ENCODE measurements at places on chromosomes 4 and X.

DNA sequence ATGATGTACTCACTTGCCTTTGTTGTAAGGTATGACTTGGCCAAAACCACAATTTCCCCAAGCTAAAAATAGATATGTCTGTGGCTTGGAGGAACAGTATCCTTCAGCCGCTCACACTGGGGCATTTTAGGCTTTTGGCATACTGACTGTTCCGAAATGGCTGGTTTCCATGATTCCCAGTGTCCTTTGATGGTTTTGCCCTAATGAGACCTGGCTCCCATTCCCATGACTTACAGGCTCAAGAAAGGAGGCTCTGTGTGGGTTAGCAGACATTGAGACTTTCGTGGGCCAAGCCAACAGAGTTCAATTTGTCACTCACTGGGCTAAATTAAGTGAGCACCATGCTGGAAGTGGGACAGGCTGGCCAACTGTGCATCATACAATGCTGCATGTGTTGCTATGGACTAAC is 150.6 kb downstream of the CEP135 start:
- no peak for DNase-seq

GRCh38 chr4:140061194-140061593 is 92.8 kb downstream of the MAML3 start:
- no peak for DNase-seq

GRCh38 chrX:9352243-9352642 is 112.6 kb upstream of the TBL1X start:
- no peak for DNase-seq

- DNase-seq, result no peak
Observed at GRCh38 chrX:2974961-2975360, 31.4 kb upstream of the ARSH start.

DNA sequence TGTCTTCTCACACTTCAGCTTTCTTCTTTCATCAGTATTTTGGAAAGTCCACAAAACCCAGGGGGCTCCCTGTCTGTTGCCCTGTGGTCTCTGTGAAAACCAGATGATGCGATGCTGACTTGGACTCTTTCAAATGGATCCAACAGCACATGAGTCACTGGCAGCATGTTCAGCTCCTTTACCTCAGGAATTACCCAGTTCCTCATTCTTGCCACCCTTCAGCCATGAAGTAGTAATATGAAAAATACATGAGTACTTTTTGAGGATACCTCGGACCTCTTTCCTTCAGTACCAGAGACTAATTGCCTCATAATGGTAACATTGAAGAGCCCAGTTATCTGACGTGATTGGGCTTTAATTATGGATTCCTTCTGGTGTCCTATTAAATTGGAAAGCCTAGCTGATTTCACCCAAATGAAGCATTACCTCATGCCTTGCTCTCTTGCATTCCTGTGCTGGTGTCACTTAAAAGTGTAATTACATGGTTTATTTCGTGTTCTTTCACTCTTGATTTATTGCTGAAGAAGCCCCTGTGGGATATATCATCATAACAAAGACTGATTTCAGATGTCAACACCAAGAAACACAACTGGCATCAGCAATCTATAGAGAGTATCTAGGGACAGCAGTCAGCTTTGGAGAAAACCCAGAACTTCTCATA is 63.4 kb downstream of the NFKB1 start:
- no peak for DNase-seq

DNA sequence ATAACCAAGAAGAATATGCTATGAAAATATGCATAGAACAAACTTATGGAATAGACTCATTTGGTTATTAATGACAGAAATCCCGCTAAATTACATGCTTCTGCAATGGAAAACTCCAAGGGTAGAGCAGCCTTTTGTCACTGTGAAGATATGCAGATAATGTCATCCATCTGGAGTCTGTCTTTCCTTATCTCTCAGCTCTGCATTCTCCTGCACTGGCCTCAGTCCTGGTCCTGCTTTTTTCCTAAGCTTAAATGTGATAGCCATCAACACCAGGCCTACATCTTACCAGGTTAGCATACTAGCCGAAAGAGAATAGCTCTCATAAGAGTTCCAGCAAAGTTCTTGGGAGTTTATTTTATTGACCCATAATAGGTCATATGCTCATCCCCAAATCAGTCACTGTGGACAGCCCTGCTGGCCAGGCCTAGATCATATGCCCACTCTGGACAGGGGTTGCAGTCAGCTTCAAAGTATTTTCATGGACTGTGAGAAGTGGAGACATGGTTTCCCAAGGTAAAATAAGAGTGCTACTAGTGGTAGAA is 86.5 kb upstream of the LEF1 start:
- no peak for DNase-seq

DNA sequence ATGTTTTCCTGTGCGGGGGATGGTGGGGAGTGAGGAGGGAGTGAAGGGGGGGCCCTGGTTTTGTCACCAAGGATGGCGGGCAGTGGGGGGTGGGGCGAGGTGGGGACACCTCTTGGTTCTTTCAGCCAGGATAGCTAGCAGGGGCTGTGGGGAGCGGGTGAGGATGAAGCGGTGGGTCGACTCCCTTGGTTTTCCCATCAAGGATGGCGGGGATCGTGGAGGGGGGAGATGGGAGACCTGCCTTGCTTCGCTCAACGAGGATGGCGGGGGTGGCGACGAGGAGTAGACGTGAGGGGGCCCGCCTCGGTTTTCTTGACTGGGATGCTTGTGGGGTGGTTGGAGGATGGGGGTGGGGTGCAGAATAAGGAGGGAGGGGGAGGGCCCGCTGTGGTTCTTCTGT is 643 bp downstream of the FHL1 start:
- no peak for DNase-seq

- no peak for DNase-seq
Observed at GRCh38 chrX:97763981-97764380, 880.3 kb downstream of the RPA4 start.

GRCh38 chrX:63613531-63614028 is 171.4 kb downstream of the ARHGEF9 start:
- DNase-seq, result no peak

- peak; percentile 94 for DNase-seq
Observed at GRCh38 chrX:153763989-153764755, at the start of gene PLXNB3. Gene PLXNB3, plus strand, starts transcription at chrX:153764249. Its CDS starts 1,287 bp downstream, at chrX:153765536.

GRCh38 chr4:180518906-180519305 is 1724.3 kb upstream of the TENM3 start:
- no peak for DNase-seq

DNA sequence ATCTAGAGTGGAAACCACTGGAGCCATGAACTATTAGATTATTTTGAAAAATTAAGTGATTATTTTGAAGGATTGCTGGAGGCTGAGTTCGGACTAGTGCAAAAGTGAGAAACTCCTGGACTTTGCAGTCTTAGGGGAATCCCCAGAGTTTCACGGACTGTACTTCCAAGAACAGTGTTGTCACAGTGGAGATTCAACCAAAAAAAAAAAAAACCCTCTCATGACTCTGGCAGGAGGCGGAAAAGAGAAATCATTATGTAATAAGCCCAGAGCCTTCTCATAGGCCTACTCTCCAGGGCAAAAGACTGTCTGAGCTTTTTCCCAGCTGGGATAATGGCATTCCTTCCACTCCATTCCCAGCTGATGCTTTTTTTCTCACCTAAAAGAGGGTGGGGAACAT is 16.8 kb upstream of the C4orf51 start:
- no peak for DNase-seq

GRCh38 chr4:48116582-48116981 is 17.5 kb downstream of the TXK start:
- no peak for DNase-seq

- no peak for DNase-seq
Observed at GRCh38 chr4:13543032-13543838, 1.1 kb downstream of the NKX3-2 start.

DNA sequence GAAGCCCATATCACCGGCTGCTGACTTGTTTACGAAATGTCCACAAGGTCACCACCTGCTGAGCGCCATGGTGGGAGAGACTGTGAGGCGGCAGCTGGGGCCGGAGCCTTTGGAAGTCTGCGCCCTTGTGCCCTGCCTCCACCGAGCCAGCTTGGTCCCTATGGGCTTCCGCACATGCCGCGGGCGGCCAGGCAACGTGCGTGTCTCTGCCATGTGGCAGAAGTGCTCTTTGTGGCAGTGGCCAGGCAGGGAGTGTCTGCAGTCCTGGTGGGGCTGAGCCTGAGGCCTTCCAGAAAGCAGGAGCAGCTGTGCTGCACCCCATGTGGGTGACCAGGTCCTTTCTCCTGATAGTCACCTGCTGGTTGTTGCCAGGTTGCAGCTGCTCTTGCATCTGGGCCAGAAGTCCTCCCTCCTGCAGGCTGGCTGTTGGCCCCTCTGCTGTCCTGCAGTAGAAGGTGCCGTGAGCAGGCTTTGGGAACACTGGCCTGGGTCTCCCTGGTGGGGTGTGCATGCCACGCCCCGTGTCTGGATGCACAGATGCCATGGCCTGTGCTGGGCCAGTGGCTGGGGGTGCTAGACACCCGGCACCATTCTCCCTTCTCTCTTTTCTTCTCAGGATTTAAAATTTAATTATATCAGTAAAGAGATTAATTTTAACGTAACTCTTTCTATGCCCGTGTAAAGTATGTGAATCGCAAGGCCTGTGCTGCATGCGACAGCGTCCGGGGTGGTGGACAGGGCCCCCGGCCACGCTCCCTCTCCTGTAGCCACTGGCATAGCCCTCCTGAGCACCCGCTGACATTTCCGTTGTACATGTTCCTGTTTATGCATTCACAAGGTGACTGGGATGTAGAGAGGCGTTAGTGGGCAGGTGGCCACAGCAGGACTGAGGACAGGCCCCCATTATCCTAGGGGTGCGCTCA is 8.7 kb upstream of the MSANTD1 start:
- DNase-seq, result no peak

DNA sequence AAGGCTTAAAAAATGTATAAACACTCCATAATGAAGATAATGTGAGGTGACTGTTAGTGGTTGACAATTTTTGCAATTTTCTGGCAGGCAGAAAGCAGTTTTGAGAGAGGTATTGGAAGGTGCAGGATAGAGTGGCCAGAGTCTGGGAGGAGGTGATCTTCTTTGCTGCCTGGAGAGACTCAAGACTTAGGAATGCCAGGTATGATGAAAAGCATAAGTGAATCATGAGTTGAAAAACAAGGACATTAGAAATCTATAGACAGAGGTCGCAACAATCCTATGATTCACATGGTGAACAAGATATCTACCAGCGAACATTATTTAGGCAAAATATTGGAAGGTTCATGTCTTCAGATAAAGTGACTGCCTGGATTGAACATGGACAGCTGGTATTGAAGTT is 118.5 kb downstream of the CFAP299 start:
- DNase-seq, result no peak

DNA sequence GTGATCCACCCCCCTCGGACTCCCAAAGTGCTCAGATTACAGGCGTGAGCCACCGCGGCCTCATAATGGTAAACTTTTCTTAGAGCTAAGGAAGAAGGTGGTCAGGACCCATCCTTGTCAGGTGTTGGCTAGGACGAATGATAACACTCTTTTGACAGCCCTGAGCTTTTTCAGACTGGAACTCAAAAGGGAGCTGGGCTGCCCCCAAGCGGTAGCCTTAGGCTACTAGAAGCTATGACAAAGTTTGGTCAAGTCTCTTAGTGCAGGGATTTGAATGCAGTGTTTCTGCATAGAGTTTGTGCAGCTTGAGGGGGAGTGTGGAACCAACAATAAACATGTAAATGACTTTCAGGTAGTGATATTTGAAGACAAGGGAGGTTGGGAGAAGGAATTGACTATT is 11.8 kb upstream of the HSD17B10 start:
- no peak for DNase-seq

- DNase-seq, result peak; percentile 20
Observed at GRCh38 chrX:115561605-115562479, 868 bp downstream of the PLS3 start.

DNA sequence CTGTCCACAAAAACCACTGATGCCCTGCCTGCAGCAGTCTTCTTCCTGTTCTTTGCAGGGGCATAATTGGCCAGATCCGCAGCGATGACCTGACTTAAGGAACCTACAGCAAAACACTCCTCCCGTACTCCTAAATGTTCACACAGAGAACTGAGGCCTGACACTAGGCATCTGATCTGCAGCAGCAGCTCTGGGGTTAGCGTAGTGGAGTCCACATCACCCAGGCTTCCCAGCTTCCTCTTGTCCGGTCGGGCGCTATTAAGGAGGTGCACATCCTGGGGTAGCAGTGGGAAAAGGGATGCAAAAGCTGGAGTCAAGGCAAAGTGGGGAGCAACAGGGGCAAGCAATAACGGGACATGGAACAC is 758 bp downstream of the SCFD2 start:
- no peak for DNase-seq

GRCh38 chrX:21176921-21177571 is 197.2 kb upstream of the CNKSR2 start:
- no peak for DNase-seq

GRCh38 chr4:83454686-83455085 is 937 bp downstream of the HELQ start:
- DNase-seq, result no peak
